ENCODE measurements at places on chromosomes 5 and 9.

DNA sequence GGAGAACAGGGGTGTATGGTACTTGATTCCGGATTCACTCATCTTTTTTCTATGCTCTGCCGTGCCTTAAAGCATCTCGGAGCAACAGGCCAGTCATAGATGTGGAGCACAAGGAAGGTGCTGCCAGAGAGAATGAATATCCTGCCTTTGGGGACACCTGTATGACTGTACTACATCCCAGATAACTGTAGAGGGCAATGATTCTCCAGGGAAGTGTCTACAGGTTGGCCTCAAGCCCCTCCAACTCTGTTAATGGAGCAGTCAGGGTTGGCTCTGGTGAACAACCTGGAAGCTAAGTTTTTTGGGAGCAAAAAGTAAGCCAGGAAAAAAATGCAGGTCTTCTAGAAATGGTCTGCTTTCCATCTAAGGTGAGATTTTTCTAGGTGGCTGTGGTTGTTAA is 71.0 kb downstream of the NREP start:
- no peak for DNase-seq

DNA sequence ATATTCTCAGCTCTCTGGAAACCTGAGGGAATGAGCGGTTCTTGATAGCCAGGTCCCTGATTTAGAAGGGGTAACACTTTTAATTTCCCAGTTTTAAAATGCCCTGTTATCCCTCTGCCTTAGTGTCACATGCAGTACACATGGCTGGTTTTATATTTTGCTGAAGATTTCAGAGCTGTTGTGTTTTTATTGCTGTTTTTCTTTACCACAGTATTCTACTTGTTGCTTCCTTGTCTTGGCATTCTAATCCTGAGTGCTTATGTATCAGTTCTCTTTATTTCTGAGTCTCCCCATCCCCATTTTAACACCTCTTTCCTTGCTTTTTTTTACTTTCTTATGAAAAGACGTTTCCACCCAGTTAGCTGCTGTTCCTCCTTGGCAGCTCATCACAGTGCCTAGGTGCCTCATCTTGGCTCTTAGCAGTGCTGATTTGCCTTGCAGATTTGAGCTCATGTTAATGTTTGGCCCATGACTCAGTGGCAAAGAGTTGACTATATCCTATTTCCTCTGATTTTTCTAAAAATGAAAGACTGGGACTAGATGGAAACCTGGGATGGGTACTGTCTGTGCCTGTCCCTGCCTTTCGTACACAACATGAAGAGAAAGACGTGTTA is 3.7 kb downstream of the MTRR start:
- no peak for DNase-seq

DNA sequence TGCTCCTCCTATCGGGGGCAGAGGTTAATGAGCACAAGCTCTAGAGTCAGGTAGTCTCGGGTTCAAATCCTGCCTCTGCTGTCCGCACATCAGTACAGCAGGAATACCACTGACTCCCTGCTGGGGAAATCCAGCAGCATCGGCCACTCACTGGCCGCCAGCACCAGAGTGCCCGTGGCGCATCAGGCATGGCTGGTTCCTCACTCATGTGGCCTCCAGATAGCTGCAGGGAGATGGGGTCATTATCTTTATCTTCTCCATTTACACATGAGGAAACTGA is 137.6 kb upstream of the COL5A1 start:
- no peak for DNase-seq

- DNase-seq: no peak
These were observed 108.1 kb downstream of the MED27 start for GRCh38 chr9:131971482-131972074.

GRCh38 chr9:123523001-123523400 is 167.0 kb downstream of the CRB2 start:
- no peak for DNase-seq

- DNase-seq: no peak
These were observed 94.7 kb downstream of the EBF1 start for GRCh38 chr5:159005062-159005461.

DNA sequence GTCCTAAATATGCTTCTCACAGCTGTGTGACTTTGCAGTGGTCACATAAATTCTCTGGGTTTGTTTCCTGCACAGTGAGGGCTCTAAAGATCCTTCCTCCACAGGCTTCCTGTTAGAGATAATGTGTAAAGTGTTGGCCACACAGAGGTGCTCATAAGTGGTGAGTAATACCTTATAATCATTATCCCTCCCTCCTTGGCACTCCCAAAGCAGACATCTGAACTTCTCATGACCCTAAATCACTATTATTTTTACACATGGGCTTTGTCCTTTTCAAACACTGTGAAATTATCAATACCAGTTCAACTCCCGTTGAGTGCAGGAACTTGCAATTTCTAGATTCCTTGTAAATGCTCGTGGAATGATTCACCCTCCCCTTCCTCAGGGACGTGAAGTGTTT is 100.2 kb downstream of the BRINP1 start:
- DNase-seq: no peak

GRCh38 chr9:112753725-112754124 is 3.2 kb downstream of the SNX30 start:
- peak; percentile 78 for DNase-seq

- DNase-seq: no peak
These were observed 286.4 kb upstream of the CDH12 start for GRCh38 chr5:23139338-23140171.

- no peak for DNase-seq
These were observed 17.6 kb downstream of the MEGF9 start for GRCh38 chr9:120696551-120697230.

DNA sequence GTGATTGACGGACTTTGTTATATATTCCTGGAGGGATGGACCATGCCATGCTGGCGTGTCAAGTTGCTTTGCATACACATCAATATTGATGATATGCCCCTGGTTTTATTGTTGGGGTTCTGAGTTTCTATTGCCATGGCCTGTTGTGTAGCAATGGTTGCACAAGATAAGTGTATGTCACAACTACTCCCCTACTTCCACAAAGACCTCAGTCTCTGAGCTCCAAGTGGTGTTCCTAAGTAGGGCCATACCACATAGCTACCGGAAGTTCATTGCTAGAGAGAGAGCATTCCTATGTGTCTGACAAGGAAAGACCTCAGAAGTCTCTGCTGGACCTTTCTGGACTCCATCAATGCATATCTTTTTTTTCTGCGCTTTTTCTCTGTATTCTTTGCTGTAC is 19.8 kb downstream of the TXNDC8 start:
- DNase-seq: no peak

DNA sequence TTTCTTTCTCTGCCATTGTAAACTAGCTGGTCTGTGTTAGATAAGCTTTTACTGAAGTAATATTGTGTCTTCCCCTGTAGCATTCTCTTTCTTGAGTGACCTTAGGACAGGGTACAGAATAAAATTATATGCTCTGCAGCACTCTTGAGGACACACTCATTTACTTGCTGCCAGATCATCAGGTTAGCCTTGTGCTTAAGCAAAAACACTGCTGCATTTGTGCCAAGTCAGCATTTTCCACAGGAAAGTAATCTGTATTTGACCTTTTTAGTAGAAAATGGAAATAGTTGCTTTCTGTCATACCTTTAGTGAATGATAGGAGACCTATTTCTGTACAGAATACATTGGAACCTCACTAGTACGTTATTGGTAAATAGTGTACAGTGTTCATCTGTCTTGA is 54.2 kb downstream of the LMNB1 start:
- DNase-seq: no peak

- no peak for DNase-seq
These were observed 26.1 kb upstream of the ANXA6 start for GRCh38 chr5:151183456-151184245.

DNA sequence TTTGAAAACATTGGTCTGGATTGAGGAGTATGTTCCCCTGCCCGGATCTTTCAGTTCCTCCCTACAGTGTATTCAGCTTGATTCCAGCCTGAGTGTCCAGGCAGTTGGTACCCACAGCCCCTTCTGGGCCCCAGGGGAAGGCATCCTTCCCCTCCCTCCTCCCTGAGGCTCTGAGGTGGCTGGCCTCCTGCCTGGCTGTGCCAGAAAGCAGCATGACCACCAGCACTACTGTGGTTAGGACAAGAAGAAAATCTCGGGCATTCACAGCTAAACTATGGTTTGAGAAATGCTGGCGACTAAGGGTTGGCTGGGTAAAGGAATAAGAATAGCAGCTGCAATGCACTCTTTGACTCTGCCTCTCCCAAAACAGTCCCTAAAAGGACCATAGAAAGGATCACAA is 84.6 kb upstream of the LIFR start:
- peak; percentile 7 for DNase-seq

DNA sequence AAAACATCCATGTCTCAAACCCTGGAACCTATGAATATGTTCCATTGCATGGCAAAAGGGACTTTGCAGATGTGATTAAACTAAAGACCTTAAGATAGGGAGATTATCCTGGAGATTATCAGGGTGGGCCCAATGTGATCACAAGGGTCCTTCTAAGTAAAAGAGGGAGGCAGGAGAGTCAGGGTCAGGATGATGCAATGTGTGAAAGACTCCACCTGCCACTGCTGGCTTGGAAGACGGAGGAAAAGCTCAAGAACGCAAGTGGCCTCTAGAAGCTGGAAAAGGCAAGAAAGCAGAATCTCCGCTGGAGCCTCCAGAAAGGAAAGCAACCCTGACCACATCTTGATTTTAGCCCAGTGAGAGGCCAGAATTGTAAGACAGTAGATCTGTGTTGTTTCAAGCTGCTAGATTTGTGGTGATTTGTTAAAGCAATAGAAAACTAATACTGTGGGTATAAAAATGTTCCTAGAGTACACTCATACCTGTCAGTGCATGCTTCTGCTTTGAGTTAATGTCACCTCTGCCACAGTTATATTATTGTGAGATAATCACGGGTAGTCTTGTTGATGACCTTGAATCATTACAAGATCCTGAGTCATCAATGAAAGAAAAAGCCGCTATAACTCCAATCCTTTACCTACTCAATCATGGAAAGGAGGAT is 93.5 kb upstream of the TNPO1 start:
- no peak for DNase-seq

- no peak for DNase-seq
These were observed 15.2 kb upstream of the PSIP1 start for GRCh38 chr9:15525958-15526357.

DNA sequence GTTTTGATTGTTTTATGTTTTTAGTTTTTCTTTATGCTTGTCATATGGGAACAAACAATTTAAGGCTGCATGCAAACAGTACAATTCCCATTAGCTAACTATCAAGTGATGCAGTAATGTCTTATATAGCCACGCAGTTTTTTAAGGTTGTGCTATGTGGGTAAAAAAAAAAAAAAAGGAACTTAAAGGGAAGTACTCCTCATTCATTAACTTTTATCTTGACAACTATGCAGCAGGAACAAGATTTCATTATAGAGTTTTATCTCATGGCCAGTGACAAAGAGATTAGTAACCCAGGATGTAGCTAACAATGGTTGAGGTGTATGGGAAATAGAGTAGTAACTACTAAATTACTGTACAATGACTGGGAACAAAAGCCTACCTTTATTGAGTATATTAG is 1008.2 kb upstream of the CDH9 start:
- no peak for DNase-seq

- peak; percentile 96 for DNase-seq
These were observed 27.6 kb upstream of the CDKN2AIPNL start for GRCh38 chr5:134439210-134439654.

- no peak for DNase-seq
These were observed 675.9 kb upstream of the ZNF608 start for GRCh38 chr5:125422342-125422741.

DNA sequence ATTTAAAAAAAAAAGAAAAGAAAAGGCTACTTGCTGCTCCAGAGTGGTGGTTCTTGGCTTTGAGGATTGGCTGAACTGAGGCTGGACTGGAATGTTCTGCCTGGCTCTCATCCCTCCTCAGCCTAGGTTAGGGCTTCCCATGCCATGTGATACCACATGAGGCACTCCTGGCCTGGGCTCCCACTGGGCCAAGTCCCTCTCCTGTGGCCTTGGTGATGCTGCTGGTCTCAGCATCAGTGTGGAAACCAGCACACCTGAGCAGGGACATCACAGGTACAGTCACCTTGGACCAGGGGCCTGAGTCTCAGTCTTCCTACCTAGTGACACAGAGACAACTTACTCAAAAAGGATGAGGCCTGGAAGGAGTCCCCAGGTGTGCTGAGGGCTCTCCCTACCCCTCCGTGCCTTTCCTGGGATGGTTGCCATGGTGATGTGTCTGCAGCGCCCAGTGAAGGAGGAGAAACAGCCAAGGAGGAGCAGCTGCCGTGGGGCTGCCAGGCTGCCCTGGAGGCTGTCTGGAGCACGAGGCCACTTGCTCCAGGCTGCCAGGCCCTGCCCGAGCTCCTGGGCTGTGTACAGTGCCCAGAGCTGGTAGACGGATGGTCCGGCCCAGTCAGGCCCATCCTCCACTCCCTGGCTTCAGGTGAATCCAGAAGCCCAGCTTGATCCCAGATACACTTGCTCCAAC is 71.0 kb downstream of the WNK2 start:
- DNase-seq: no peak

- no peak for DNase-seq
These were observed 10.0 kb downstream of the MAP1B start for GRCh38 chr5:72117307-72117706.

- no peak for DNase-seq
These were observed 263.4 kb downstream of the DEPDC1B start for GRCh38 chr5:60436518-60436917.

GRCh38 chr5:110013017-110013416 is 323.3 kb downstream of the MAN2A1 start:
- no peak for DNase-seq

- DNase-seq: no peak
These were observed 12.6 kb downstream of the DNAJC21 start for GRCh38 chr5:34941936-34942335.

GRCh38 chr5:33850100-33850594 is 41.6 kb downstream of the ADAMTS12 start:
- peak; percentile 4 for DNase-seq

- DNase-seq: no peak
These were observed 27.3 kb downstream of the NR6A1 start for GRCh38 chr9:124743686-124744348.

- no peak for DNase-seq
These were observed 149.3 kb downstream of the GNAQ start for GRCh38 chr9:77882294-77882693.

DNA sequence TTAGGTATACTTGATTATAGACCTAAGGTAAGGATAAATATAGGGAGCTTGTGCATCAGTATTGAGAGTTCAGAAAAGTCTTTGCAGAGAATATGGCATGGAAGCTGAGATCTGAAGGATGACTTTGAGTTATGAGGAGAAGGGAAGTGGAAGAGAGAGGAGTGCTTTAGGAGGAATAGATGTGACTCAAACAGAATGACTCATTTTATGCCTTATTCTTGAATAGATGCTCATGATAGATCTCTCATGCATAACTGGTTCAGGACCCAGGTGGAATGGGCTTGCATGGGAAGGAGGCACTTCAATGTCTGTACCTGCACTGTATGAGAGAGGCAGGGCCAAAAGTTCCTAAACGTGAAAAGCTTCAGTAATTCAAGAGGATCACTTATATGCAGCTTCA is 103.3 kb downstream of the CWC27 start:
- DNase-seq: no peak

Measured in MG63 (cell line).